ENCODE measurements at places on chromosomes 12 and 14.

DNA sequence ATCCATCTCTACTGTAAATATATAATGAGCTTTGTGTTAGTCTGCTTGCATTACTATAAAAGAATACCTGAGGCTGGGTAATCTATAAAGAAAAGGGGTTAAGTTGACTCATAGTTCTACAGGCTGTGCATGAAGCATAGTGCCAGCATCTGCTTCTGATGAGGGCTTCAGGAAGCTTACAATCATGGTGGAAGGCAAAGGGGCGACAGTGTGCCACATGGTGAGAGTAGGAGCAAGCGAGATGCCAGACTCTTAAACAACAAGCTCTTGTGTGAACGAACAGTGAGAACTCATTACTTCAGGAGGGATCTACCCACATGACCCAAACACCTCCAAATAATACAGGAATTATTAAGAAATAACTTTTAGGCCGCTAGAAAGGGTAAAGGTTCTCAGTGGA is 28.1 kb downstream of the APOBEC1 start:
- no peak for DNase-seq

DNA sequence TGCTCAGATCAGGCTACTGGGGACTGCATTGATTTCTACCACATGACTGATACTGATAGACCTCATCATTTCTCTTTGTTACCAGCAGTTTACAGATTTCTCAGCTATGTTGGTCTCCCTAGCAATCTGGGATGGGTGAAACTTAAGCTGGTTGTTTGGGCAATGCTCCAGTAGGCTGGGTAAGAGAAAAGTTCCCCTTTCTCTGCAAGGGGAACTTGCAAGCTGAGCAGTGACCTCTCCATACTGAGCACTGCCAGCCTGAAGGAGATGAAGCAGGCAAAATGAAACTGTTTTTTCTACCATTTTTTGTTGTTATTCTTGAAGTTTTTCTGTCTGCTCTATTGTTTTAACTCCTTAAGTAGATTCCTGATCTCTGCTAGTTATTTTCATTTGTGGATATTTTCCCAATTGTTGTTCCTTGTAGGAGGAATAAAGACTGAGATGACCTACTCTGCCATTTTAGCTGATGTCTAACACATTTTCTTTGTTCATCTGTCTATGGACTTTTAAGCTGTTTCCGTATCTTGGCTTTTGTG is 1.3 kb upstream of the OR4M1 start:
- no peak for DNase-seq

GRCh38 chr14:72883961-72884360 is 9.9 kb downstream of the DPF3 start:
- DNase-seq: no peak

DNA sequence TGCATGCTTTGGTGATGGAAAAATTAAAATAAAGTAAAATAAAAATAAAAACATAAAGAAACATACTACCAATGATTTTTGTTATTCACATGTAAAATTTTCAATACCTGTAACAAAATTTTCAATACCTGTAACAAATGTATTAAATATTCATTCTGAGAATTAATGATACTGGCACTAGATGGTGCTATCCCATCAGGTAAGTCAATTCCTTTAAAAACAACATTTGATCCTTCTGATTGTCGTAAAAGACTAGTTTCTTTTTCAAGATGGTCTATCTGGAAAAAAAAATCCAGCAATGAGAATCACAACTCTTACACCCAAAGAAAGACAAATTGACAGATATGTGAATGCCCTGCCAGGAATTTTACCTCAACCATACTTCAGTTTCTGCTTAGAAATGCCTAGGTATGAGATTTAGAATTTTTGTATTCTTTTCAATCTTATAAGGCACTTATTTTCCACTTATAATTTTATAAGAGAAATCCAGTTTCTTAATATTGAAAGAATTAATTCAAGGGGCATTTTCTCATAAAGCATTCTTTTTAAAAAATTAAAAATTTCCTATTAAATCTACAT is 30.7 kb downstream of the CEP290 start:
- peak; percentile 36 for DNase-seq

GRCh38 chr12:64912516-64913255 is 88.2 kb downstream of the TBC1D30 start:
- DNase-seq: no peak
